Dermis microvascular lymphatic vessel endothelial cell (primary cell): ENCODE measurements at places on chromosomes 7 and 10. TPM values are rescaled to one million over a fixed set of nuclear protein-coding genes. Genes with fewer than 3 reads are reported as not detected.

GSAP gene
- total RNA-seq = 4.5 and 7.3 TPM in 2 replicates

ALOX5 gene
- not detected in 2 replicates for total RNA-seq

GIMAP7 gene
- 64.4 and 108 TPM in 2 replicates for total RNA-seq

PPP1R3C gene
- 0.13 TPM in 2 replicates for total RNA-seq

DNA sequence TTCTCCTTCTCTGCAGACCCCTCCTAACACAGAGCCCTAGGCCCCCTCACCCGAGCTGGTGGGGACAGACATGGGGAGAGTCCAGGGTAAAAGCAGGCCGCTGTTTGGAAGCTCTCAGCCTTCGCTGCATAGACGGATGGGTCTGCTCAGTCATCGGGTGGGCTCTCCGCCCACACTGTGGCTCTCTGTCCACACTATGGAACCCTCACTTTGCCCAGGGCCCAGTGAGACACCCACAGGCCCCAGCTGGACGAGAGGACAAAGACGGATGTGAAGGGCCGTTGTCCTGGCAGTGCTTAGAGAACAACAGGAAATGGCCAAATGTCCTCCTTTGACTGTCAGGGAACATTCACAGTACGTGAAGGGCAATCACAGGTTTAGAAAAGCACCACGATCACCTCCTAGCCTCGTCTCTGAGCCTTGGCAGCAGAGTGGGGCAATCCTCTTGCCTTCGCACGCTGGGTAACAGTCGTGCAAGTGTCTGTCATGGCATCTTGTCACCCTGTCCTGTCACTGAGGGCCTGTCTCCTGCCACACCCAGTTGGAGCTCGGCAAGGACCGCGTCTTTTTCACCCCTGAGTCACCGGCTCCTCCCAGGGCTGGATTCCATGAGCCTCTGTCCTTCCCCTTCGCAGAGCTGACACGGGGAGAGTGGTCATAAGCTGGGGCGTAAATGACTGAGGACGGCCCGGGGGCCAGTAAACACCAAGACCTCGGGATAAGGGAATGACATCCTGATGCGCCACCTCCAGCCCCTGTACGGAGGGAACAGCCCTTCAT lies 80.6 kb downstream of the PRKAG2 start:
- peak; percentile 40 for DNase-seq

- DNase-seq = no peak
Observed at GRCh38 chr10:67864607-67865371, 19.7 kb upstream of the SIRT1 start.

- DNase-seq = no peak
Observed at GRCh38 chr10:50968386-50969091, 83.1 kb upstream of the A1CF start.

- DNase-seq = no peak
Observed at GRCh38 chr10:67976292-67977245, 92.1 kb downstream of the SIRT1 start.

DNA sequence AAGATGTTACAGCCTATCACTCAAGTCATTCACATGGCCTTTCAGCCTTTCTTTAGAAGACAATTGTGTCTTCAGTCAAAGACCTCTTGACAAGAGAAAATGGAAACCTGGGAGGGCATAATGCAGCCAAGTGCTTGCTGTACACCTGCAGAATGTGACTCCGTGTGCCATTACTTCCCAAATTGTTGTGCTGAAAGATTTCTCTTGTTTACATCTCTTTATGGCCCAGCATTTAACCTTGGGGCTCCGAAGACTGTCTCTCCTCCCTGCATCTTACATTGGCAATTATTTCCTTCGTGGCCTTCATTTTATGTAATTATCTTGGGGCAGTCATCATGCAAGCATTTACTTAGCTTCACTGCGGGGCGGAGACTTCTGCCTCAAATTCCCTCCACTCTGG lies 287.0 kb downstream of the TCF7L2 start:
- no peak for DNase-seq

DNA sequence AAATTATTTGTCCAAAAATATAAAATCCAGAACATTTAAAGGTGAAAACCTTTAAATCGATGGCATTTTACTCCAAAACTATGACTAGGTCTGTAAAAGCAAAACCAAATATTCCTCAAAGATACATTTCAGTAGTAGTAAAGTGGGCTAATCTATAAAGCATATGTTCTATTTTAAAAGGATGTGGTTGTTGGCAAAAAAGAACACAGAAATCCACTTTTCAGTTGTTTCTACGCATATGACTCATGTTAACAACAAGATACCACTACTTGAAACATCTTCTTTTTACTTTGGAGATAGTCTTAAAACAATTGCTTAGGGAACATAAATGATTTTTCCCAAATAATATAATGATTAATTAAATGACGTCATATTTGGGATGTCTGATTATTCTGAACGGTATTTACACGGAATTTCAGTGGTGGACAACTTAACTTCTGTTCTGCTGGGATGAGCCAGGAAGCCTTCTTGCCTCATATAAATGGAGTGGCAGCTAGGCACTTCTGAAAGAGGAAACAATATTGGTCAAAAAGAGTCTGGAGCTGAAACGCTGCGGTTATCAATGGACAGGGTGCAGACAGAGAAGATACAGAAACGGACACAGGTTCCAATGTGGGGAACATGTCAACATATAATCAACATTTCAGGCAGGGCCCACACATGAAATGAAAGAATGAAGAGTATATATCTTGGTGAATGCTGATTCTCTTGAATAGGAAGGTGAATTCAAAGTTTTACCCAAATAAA lies 78.5 kb downstream of the ETV1 start:
- DNase-seq = no peak

GRCh38 chr7:130944997-130945396 lies 211.0 kb upstream of the KLF14 start:
- no peak for DNase-seq
